ENCODE measurements at places on chromosomes 5 and 9. TPM values are rescaled to one million over a fixed set of nuclear protein-coding genes. Genes with fewer than 3 reads are reported as not detected.

The ACTL7B gene
- not detected for polyA plus RNA-seq

The RNF130 gene
- polyA plus RNA-seq, result 36.5 TPM

The CDX1 gene
- polyA plus RNA-seq, result 0.24 TPM

The C5orf52 gene
- not detected for polyA plus RNA-seq

The DYNC2I2 gene
- 42.1 TPM for polyA plus RNA-seq

The SLC6A18 gene
- not detected for polyA plus RNA-seq

- DNase-seq, result no peak
Observed at GRCh38 chr5:123155446-123155960, 66.5 kb downstream of the PRDM6 start.

GRCh38 chr5:55230086-55230629 lies 3.0 kb upstream of the MCIDAS start:
- no peak for DNase-seq

DNA sequence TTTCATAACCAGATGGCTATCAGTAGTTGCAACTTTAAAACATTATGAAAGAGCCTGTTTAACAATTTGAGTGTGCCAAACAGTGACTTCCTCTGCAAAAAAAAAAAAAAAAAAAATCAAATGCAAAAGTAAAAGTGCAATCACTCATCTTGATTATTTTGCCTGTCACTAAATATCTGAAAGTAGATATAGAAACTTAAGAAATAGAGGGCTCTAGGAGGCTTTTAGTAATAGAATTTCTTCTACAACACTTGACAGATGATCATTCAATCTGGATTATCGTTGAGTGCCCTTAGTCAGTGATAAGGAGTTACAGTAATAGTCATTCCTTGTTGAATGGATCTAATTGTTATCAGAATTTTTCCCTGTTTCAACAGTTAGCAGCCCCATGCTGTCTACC lies 101.8 kb downstream of the CETN3 start:
- no peak for DNase-seq

- no peak for DNase-seq
Observed at GRCh38 chr9:7762600-7762999, 37.0 kb downstream of the DMAC1 start.

GRCh38 chr5:126852841-126853271 lies 75.9 kb downstream of the LMNB1 start:
- no peak for DNase-seq

DNA sequence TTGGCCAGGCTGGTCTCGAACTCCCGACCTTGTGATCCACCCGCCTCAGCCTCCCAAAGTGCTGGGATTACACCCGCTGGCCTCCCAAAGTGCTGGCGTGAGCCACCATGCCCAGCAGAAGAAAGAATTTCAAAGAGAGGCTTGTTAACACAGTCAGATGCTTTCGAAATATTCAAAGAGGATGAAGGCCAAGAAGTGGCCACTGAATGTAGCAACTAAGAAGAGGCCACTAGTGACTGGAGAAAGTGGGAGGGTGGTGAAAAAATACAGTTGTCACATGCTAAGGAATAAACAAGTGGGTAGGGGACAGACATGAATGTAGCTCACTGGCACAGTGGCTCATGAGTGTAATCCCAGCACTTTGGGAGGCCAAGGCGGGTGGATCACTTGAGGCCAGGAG lies 13.0 kb upstream of the TPM2 start:
- DNase-seq, result no peak

GRCh38 chr9:135857843-135858242 lies 49.5 kb downstream of the CAMSAP1 start:
- DNase-seq, result no peak

DNA sequence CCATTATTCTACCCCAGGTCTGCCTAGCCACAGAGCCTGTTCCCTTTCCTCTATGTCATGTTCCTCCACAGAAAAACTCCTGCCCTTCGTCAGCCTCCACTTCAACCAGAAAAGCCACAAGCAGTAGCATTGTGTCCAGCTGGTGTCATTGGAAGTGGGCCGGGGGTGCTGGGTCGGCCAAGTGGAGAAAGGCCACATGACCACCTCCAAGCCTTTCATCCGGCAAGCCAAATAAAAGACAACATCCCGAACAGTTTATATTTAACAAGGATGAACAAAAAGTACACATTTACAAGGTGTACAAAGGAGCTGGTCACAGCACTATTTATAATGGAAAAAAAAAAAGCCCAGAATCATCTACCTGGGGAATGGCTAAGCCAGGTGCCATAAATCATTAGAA lies 16.1 kb upstream of the SPOCK1 start:
- no peak for DNase-seq

GRCh38 chr9:3007326-3007725 lies 163.4 kb upstream of the PUM3 start:
- no peak for DNase-seq

DNA sequence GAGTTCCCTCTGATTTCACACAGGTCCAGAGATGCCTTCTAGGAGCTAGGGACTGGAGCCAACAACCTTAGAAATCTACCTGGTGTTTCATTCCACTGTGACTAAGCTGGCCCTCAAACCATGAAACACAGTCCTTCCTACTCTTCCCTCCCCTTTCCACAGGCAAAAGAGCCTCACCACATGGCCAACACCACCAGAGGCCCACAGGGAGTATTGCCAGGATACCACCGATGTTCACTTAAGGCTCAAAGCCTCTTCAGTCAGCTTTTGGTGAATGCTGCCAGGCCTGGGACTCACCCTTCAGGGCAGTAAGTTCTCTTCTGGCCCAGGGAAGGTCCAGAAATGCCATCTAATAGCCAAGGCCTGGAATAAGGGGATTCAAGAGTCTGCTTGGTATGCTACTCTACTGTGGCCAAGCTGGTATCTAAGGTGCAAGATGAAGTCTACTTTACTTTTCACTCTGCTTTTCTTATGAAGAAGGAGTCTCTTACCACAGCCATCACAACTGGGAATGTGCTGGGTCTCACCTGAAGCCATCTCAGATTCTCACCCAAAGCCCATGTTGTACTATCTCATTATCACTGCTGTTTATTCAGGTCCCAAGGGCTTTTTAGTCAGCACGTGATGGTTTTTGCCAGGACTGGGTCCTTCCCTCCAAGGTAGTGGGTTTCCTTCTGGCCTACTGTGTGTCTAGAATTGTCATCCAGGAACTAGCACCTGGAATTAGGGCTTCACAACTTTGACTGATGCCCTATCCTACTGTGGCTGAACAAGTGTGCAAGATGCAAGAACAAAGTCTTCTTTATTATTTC lies 1018.4 kb downstream of the TAF11L14 start:
- DNase-seq, result no peak

GRCh38 chr5:112386766-112387165 lies 32.3 kb downstream of the EPB41L4A start:
- no peak for DNase-seq

- DNase-seq, result no peak
Observed at GRCh38 chr9:8610256-8610655, 810.7 kb upstream of the DMAC1 start.

- no peak for DNase-seq
Observed at GRCh38 chr9:4137234-4137633, 162.6 kb downstream of the GLIS3 start.

GRCh38 chr5:107809201-107810034 lies 138.7 kb upstream of the EFNA5 start:
- DNase-seq, result no peak
